Type B pancreatic cell (in vitro differentiated cells): ENCODE measurements at places on chromosomes 6 and 20.

- DNase-seq = no peak
These were observed 55.5 kb downstream of the CYB5R4 start for GRCh38 chr6:83914953-83915352.

- no peak for DNase-seq
These were observed 1.3 kb upstream of the ASXL1 start for GRCh38 chr20:32356622-32357374.

DNA sequence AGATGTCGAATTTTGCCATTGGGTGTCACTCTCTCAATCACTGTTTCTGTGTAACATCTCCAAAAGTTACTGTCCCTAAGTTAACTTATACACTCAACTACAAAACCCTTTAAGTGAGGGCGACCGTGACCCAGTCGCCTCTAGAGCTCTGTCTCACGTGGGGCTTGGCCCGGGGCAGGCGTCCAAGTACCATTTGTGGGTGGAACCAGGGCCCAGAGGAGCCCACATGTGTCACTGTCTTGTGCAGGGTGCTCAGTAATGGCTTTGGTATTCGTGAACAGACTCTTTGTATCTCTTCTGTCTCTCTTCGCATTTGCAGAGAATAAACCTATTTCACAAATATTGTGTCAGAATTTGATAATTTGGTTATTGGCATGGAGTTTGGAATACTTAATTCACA lies 109.9 kb upstream of the THBS2 start:
- DNase-seq = no peak

- DNase-seq = no peak
These were observed 61.5 kb downstream of the SYNE1 start for GRCh38 chr6:152575621-152576150.

DNA sequence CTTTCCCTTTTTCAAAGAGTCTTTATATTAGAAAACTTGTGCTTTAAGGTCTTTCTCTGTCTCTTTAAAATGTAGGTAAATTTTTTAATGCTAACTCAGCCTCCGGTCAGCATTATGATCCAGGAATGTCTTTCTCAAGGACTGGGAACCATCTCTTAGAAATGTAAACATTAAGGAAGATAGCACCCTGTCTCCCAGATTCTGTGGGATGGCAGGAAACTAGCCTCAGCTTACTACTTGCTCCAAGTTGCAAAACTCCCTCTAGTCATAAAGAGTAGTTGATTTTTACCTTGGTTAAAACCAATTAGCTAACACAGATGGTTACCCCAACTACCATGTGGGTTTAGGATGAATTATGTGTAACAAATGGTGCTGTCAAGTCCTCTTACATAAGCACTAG lies 4.7 kb upstream of the TAAR1 start:
- DNase-seq = no peak

GRCh38 chr6:35955970-35956369 lies 35.1 kb upstream of the SRPK1 start:
- DNase-seq = no peak

DNA sequence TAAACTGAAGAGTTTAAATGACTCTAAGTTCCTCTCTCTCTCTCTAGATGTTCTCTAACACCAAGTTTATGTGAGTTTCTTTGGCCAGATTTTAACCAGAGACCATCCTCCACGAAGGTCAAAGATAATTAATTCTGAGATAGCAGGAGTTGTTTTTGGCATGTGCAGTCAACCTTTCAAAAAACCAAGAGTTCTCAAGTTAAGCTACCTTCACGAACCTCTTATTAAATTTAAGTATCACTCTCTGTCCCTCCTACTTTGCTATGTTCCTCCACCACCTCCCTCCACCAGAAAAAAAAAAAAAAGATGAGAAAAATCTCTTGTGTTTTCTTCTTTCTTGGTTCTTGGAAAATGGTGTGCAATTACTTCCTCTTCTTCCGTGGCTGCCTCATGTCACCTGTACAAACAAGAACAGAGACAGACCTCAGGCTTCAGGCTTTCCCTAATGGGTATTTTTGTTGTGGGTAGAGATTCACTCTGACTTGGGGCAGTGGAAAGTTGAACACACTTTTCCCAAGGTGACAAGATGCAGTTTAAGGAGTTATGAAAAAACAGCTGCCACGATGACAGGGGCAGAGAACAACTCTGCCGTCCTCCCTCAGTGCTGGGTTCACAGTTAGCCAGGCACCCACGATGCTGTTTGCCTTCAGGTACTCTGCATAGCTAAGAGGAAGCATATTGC lies 64.3 kb downstream of the ADTRP start:
- DNase-seq = no peak

DNA sequence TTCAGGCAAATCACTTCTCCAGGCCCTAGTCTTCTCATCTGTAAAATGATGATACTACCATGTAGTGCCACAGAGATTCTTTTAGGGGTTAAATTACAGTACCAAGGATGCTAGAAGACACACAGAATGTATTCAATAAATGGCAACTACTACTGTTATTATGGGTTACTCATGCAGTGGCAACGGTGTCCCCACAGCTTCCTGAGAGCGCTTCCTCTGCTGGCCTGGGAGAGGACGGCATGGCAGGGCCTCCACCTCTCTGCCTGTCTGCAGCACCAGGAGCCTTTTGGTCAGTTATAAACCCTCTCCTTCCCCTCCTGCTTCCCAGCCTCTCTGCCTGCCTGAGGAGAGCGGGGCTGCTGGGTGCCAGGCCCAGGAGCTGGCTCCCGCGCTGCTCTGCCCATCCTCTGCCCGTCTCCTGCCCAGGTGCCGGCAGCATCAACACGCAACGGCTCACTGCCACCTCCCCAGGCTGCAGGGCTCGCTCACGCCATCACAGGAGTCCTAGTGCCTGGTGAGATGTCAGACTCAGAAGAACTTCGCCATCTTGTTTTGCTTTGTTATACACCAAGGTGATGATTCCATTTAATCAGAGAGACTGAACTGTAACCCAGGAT lies 170.6 kb downstream of the FOXC1 start:
- no peak for DNase-seq

GRCh38 chr6:73565767-73566485 lies 45.1 kb upstream of the EEF1A1 start:
- no peak for DNase-seq

DNA sequence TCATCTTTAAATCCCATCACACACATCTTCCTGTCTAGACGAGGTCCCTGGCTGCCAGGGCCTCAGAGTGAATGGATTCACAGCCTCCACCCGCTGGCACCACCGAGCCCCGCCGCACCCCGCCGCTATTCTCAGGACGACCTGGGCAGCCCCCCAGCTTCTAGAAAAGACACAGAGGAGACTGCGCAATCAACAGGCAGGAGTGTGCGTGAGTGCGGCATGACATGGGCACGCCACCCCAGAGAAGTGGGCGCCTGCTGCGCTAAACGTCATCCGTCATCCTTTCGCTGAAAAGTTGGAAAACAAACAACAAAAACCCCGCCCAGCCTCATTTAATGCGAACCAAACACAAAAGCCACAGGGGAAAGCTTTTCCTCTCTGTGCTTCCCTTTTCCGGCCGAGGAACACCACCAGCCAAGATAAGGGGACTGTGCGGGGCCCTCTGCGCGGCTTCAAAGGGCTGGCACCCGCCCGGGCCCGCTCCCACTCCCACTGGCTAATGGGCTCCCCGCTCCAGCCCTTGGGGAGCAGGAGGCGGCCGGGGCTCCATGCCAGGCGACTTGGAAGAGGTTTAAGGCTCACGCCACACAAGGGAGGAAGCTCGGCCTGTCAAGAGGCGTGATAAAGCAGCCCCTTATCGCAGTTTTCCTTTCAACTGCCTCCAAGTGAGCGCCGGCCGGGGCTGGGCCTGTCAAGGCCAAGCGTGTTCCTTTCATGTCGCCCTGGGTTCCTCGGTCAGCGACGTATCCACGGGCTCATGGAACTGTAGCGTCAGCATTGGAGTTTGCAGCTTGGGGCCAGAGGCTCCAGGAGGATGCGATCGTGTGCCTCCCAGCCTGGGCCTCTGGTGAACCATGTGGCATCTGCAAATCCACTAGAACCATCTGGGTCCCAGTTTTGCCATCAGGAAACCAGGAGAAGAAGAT lies 50.1 kb downstream of the NFATC2 start:
- DNase-seq = no peak

GRCh38 chr20:47778398-47779354 lies 6.6 kb downstream of the SULF2 start:
- DNase-seq = no peak

GRCh38 chr20:21490105-21490504 lies 23.8 kb downstream of the NKX2-2 start:
- no peak for DNase-seq

DNA sequence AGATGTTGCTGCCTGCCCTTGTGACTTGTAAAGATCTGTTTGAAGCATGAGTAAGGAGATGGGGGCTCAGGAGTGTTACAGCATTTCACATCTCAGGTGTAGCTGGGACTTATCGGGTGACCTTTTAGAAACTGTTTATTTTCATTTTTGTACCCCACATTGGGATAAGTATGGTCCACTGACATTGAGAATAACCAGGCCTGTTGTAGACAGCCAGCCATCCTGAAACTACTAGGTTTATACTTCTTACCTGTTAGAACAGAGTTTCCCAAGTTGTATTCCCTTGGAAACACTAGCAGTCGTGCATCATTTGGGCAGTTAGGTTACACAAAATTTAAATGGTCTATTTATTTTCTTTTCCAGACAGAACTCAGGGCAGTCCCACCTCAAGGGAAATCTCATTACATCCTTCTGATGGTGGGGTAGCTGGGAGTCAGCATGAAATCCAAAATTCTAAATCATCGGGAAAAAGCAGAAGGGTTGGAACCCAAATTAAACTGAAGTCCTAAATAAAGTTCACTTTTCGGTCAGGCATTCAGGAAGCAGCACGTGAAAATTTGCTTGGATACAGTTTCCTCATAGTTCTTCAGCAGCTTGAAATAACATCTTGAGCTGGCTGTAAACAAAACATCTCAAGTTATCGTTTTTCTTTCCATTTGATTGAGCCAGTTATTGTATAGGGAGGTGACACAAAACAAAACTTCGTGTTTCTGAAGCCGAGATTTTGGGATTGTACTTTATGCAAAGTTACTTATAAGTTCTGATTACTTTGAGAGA lies 30.5 kb downstream of the FOXO3 start:
- no peak for DNase-seq

GRCh38 chr6:147287869-147288271 lies 83.7 kb downstream of the STXBP5 start:
- DNase-seq = no peak

- DNase-seq = no peak
These were observed 36.8 kb downstream of the PTPRK start for GRCh38 chr6:128483472-128484135.

- DNase-seq = no peak
These were observed 159.7 kb upstream of the AHI1 start for GRCh38 chr6:135657207-135657606.

- DNase-seq = no peak
These were observed 209.8 kb upstream of the PDE10A start for GRCh38 chr6:165872811-165873210.

- no peak for DNase-seq
These were observed 127.3 kb downstream of the TENT5A start for GRCh38 chr6:81625216-81625615.

DNA sequence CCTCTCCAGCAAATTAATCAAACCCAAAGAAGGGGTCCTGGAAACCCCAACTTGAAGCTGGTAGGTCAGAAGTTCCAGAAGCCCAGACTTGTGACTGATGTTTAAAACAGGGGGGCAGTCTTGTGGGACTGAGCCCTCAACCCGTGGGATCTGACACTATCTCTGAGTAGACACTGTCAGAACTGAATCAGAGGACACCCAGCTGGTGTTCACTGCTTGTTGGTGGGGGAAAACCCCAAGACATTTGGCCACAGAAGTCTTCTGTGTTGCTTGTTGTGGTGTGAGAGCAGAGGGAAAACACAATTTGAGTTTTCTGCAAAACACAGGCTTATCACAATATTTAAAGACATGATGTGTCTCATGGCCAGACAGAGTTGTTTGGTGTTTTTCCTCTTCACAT lies 29.9 kb downstream of the KIF13A start:
- DNase-seq = no peak

DNA sequence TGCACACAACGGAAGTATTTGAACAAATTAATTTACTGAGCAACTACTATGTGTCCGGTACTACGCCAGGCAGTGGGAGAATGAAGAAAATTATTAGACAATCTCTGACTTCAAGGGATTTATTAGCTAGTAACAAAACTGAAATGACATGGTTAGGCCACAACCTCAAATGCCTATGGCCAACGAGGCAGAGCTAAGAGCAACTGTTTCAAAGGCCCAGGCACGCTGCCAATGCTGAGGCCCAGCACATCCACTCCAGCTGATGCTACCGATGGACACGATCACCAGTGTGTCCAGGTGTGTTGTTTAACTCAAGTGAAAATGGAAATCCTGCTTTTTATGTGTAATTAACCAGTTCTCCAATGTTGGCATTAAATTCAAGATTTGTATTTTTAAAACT lies 420.9 kb downstream of the PRKN start:
- DNase-seq = no peak

DNA sequence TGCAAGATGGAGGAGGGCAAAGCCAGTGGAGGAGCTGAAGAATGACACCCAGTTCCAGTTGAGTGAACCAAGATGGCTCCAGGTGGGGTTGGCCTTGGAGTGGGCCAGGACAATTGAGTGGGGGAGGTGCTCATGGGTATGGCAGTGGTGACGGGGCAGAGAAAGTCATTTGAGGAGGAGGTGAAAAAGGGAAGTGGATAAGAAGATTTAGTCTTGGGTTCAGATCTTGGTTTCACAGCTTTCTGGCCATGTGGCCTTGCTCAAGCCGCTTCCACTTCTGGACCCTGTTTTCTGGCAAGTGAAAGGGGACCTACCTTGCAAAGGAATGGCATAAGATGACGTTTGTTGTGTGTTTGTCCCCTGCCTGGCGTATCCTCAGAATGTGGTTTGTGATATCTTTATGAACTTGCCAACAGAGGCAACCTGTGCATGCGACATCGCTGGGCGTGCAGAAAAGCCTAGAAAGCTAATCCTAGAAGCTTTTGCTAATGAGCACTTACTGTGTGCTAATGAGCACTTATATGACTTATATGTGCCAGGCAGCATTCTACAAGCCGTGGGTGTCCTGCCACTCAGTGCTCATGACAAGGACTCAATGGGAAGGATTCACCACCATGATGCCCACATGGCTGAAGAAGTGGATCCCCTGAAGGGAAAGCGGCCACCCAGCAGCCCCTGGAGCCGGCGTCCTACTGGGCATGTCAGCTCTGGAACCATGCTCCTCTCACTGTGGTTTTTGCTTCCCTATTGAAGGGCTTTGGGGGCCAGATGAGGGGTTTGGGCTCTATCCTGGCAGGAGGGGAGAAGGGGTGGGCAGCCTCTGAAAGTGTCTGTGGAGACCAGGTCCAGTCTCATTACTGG lies 23.6 kb upstream of the STX16 start:
- DNase-seq = no peak
